Kidney epithelial cell (primary cell): ENCODE measurements at places on chromosomes 4 and X. TPM values are rescaled to one million over a fixed set of nuclear protein-coding genes. Genes with fewer than 3 reads are reported as not detected.

CDKL2 gene
- 3.9 and 4.1 TPM in 2 replicates for total RNA-seq

DCAF8L2 gene
- total RNA-seq: not detected in 2 replicates

FAM47A gene
- total RNA-seq: not detected in 2 replicates

- no peak for DNase-seq
These were observed 4.8 kb downstream of the SLC16A2 start for GRCh38 chrX:74426071-74426470.

GRCh38 chr4:8472689-8473197 lies 32.2 kb downstream of the TRMT44 start:
- peak; percentile 75 for DNase-seq
